ENCODE measurements at places on chromosomes 7 and 10.

DNA sequence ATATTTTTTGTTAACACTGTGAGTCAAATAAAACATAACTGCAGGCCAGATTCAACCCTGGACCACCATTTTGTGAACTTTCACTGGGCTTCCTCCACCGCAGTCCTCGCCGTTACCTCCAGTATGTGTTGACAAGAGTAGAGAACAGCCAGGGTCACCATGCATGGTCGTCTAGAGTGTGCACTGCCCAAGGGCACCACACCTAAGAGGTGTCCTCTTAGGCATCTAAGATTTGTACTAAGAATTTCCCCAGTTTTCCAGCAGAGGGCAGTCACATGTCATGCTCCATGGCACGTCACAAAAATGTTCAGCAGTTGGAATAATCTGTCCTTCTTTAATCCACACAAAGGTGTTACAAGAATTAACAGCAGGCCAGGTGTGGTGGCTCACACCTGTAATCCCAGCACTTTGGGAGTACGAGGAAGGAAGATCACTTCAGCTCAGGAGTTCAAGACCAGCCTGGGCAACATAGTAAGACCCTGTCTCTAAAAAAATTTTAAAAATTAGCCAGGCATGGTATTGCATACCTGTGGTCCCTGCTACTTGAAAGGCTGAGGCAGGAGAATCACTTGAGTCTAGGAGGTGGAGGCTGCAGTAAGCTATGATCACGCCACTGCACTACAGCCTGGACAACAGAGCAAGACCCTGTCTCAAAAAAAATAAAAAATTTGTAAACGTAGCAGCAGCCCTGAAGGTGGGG lies 71.2 kb upstream of the FOXK1 start:
- DNase-seq, result peak; percentile 9

DNA sequence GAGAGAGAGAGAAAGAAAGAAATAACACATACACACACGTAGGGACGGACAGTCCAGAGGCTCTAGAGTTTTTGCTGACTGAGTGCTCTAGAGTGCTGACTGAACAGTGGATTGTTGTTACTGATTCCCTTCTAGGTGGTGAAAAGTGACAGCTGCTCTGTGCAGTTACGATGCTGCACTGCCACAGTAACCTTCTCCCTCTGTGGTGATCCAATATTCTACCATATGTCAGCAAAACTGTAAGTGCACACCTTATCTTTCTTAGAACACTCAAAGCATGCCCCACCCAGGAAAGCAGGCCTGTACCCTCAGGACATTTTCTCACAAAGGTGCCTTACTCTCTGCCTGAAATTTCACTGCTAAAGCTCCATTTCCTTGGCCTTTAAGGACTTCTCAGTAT lies 1023.5 kb downstream of the TYW1 start:
- DNase-seq, result no peak

DNA sequence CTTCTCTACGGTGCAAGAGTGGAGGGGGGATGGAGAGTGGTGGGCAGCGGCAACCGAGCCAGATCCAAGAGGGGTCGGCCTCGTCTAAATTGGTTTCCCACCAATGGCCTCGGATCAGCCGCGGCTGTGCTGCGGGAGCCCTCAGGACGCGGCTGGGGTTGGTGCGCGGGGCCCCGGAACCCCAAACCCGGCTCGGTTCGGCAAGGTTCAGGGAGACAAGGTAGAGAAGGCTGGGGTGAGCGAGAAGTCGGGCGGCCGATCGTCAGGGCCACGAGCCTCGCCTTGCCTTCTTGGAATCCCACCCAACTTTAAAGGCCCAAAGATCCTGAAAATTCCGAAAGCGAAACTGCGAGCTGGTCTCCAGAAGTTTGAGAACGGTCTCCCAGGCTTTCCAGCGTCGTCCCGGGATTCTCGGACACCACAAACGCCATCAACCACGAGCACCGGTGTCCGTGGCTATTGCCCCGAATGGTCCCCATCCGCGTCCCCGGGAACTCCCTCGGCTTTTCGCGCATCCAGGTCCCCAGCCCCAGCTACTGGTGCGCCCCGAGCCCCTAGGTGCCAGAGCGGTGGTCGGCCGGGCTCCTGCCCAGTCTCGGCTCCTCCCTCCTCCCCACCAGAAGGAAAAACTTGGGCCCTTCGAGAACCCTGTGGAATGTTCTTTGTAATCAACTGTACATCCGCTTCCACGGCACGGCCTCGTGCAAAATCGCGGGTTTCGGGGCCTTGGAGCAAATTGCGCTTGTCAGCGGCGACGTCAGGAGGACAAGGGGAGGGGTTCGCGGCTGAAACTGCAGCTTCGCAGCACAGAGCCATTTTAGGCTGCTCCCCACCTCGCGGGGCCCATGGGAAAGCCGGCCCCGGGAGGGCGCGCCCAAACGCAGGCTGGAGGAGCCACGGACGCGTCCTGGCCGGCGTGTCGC lies 3.2 kb downstream of the SFMBT2 start:
- peak; percentile 46 for DNase-seq

DNA sequence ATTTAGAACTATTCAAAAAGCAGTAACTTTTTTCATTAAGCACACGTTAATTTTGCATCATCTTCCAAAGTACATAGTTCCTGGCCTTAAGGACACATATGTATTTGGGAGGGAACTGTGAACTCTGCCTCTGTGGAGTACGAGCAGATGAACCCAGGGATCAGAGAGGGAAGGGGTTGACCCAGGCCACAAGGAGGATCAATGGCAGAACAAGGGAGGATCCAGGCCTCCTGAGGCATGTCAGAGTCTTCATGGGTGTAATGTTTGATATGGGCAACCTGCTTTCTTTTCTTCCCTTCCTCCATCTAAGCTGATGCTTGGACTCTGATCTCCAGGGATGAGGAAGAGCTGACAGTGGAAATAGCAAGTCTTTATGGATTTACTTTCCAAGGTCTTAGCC lies 164.0 kb downstream of the SH2D4B start:
- no peak for DNase-seq

DNA sequence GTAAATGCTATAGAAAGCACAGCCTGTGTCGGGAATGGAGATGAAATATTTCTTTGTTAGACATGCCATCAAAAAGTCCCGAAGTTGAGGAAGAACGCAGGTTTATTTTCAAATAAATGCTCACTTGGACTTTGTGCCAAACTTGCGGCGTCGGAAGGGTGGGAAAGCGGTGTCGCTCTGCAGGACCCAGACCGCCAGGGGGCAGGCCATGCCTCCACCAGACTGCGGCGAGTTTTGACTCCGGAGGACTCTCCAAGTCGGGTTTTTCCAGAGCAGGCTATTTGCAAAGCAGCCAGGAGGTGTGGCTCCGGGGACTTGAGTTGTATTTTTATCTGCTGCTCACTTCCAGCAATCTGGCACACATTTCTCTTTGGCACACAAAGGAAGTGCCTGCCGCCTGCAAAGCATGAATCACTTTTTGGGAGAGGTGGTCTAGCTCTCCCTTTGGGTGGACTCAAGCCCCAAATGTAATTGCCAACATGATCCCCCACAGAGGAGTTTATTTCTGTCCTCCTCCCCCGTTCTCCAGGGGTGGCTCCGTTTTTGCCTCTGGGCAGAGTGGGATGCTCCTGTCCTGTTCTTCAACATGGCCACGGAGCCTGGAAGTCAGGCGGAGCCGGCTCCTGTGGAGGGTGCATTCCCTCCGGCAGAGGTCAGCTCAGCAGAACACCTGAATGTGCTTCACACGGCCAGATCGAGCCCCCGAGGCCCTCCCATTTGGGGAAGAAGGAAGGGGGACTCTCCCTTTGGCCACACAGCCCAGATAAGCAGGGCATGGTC lies 82.3 kb upstream of the GPR26 start:
- DNase-seq, result no peak

DNA sequence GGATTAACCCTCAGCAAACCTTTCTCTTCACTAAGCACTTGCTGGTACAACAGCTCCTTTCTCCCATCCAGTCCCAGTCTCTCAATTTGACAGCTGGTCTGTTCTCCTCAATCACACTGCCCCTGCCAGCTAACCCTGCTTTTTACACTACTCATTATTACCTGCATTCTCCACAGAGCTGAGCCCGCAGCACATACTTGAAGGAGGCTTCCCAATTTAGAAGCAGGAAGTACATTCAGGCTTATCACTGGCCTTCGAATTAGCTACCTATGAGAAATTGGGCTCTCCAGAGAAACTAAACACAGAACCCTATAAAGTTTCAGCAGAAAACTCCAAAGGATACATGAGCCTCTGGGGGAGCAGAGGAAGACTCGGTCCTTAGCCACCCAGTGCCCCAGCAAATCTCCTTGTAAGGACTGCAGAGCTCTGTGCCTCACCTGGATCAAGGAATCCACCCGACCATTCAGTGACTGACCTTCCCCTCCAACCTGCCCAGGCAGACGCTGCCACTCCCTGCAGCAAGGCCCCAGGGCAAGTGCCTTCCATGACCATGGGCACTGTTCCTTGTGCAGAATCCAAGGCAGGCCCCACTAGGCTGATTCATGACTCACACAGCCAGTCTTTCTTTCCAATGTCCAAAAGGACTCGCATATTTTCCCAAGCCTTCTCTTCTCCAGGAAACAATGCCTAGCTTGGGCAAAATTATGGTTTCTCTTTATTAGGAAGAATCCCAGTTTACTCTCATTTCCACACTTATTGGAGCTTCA lies 68.0 kb downstream of the VOPP1 start:
- DNase-seq, result no peak

GRCh38 chr10:22657024-22657423 lies 57.4 kb downstream of the PIP4K2A start:
- DNase-seq, result no peak

DNA sequence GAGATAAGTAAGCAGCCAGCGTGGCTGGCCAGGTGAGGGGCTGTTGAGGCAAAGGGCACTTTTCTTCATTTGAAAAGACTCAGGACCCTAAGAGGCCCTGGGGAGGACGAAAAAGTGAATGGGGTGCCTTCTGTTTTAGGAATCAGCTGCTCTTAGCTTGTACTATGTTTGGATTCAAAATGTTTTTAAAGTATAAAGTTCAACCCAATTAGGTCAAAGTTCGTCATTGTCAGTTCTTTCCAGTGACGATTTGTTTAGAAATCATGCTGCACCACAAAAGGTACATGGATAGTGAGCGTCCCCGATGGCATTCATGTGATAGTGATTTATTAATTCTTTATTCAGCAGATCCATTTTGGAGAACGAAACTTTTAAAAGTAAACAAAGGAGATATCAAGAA lies 338.2 kb downstream of the SDK1 start:
- no peak for DNase-seq

DNA sequence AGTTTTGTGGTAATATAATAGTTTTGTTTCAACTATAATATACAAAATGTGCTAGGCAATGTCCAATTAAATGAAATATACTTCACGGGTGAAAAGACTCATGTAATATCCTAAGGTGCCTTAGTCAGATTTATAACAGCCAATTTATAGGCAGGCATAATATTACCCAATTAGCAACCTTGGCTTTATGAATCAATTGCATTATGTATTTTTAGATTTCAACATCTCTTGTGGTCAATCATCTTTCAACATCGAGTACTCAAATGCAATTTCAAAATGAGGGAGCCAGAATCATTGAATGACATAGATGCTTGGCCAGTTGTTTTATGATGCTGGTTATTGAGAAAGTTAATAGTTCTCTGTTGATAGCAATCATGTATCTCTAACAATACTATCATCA lies 110.3 kb upstream of the SP8 start:
- DNase-seq, result no peak

DNA sequence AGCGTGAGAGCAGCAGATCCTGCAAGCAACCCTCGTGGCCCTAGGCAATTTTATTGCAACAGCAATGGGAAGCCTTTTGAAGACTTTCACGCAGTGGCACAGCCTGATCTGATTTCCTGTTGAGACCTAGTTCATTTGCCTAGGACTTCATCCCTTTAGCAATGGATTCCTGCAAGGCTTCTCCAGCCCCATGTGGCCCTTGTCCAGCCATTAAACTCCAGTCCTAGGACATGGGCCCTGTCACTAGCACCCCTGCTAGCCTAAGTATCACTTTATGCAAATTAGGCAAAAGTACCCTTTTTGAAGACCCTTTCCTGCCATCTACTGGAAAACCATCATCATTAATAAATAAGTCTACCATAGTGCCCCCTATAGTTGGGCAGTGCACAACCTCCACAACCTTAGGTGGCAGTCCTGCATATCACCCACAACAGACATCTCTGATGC lies 379.4 kb downstream of the GALNT17 start:
- DNase-seq, result no peak

GRCh38 chr10:34966451-34966850 lies 123.7 kb downstream of the CUL2 start:
- DNase-seq, result no peak

GRCh38 chr7:20270867-20271266 lies 53.7 kb upstream of the MACC1 start:
- no peak for DNase-seq

DNA sequence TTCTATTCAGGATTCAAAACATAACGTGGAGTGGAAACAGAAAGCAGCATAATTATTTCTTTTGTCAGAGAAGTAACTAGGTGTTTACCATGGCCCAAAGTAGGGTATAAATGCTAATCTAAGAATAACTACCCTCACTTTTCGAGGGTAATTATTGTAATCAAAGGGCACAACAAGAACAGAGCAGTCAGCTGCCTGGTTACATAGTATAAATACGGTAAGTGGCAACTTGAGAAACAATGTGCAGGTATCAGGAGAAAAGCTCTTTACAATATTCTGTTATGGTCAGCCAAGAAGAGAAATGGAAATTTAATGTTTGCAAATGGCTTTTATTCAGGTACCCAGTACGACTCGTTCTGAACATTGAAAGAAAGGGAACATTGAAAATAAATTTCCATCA lies 242.0 kb upstream of the NPY start:
- no peak for DNase-seq

- no peak for DNase-seq
These were observed 19.1 kb upstream of the ERVW-1 start for GRCh38 chr7:92496876-92497275.

- DNase-seq, result no peak
These were observed 91.2 kb downstream of the DNAJB6 start for GRCh38 chr7:157427811-157428553.

DNA sequence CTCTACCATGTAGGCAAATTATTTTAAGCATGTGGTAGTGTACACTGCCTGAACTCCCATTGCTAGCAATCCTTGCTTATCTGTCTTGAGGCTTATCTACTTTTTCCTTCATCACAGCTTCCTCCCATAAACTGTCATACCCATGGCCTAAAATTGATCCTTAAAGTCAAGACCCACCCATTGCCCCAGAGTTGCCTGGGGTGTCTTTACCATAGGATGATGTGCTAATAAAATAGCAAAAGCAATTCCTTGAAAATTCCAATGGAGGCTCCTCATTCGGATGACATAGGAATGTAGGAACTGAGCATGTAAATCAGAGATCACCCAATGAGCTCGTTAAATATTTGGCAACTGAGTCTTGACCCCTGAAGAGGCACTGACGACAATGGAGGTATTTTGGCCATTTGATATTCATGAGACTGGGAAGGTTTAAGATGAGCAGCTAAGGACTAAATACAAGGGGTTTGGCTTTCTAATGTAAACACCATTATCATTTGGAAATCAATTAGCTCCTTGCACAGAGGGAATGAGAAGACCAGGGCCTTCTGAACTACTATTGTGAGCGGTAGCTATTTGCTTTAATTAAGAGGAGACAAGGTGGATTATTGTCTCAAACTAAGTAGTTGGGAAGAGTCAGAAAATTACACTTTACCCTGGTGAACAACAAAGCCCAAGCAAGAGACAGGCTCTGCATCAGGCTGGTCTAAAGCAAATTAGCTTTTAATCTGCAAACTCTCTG lies 234.9 kb downstream of the GATA3 start:
- no peak for DNase-seq
